Anterior cingulate cortex (tissue), 58 donors: ENCODE measurements at places on chromosomes 7 and 10.

DNA sequence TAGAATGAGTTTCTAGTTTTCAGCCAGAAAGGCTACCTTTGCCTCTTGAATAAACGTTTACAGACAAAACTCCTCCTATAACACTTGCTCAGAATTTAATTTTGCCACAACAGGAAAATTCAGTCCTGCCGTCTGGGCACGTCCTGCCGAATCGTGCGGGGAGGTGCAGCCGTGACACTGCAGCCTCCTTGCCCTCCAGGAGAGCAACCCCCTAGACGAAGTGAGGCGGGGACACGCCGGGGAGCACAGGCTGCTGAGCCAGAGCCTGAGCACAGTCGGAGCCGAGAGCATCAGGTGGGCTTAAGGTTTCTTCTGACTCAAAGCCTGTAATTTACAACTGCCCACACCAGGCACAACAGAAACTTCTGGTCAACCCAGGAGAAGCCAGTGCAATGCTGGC is 102.3 kb downstream of the DYNC2I1 start:
- DNase-seq, result no peak

- no peak for DNase-seq
Measured at GRCh38 chr7:100466653-100467605, 2.9 kb upstream of the SPACDR start.

DNA sequence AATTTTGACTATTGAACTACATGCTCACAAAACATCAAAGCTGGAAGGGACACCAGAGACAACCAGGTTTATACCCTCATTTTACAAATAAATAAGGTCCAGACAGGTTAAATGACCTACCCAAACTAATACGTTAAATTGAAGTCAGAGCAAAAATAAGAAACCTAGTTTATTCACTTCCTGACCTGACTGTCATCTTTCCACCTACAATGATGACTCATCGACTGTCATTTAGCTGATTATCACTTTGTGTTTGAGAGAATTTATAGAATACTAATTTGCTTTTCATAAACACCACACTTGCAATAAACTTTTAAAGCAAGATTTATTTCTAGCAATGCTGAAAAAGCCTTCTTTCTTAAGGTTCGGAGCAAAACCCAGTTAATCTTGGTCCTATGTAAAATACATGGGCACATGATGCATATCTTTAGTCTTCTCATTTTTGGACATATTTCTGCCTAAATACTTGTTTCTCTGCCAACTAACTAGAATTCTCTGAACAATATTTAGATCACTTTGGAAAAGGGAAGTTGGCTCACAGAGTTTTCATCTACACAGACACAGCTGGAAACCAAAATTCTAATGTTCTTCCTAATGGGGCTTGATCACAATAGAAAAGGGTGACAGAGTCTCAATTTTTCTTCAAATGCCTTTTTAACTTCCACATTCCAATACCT is 16.7 kb upstream of the LRRN3 start:
- no peak for DNase-seq

- no peak for DNase-seq
Measured at GRCh38 chr7:54330216-54330800, 211.9 kb upstream of the VSTM2A start.

- no peak for DNase-seq
Measured at GRCh38 chr7:29237489-29237888, 42.9 kb downstream of the CHN2 start.

GRCh38 chr10:91528080-91528479 is 104.8 kb downstream of the PPP1R3C start:
- DNase-seq, result no peak

GRCh38 chr10:5652746-5653145 is 13.6 kb downstream of the ASB13 start:
- DNase-seq, result no peak

DNA sequence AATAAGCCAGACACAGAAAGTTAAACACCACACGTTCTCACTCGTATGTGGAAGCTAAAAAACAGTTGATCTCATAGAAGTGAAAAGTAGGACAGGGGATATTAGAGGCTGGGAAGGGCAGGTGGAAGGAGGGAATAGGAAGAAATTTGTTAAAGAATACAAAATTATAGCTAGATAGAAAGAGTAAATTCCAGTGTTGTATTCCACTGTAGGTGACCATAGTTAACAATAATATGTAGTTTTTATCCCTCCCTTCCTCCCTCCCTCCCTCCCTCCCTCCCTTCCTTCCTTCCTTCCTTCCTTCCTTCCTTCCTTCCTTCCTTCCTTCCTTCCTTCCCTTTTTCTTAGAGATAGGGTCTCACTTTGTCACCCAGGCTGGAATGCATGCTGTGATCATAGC is 19.9 kb upstream of the MEST start:
- DNase-seq, result no peak

GRCh38 chr10:22489975-22490374 is 144.7 kb downstream of the SPAG6 start:
- no peak for DNase-seq

- DNase-seq, result no peak
Measured at GRCh38 chr7:149846436-149847046, 8.4 kb downstream of the ZNF862 start.

DNA sequence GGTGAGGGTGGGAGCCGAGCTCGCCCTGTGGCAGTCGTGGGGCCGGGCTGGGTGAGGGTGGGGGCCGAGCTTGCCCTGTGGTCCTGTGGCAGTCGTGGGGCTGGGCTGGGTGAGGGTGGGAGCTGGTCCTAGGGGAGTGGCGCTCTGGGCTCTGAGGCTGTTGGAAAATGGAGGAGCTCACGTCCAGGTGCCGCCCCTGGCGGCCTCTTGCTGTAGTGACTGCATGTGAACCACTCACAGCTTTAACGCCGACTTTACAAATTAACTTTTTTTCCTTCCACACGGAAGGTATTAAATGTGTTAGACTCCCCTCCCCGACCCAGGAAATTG is 312.6 kb downstream of the WDR37 start:
- DNase-seq, result no peak

- no peak for DNase-seq
Measured at GRCh38 chr7:47739301-47739875, 157.5 kb upstream of the TNS3 start.

GRCh38 chr10:129322933-129323820 is 143.9 kb upstream of the MGMT start:
- DNase-seq, result no peak

GRCh38 chr10:86932674-86933073 is 24.7 kb downstream of the MMRN2 start:
- no peak for DNase-seq

GRCh38 chr10:15784662-15785300 is 65.1 kb upstream of the ITGA8 start:
- DNase-seq, result no peak

DNA sequence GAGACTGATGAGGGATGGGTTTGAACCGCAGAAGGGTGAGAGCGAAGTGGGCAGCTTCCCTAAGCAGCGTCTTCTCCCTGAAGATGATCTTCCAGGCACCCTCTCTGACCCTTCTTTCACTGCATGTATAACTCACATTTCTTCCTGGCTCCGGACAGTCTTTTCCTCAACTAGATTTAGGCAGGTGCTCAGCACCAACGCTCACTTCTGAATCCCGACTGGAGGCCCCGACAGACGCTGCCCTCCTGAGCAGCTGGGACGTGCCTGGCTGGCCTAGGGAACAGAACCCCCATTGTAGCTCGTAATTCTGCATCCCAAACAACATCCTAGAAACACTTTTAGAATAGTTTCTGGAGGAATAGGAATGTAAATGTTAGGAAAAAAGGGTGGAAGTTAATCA is 206.6 kb downstream of the DIP2C start:
- DNase-seq, result no peak

DNA sequence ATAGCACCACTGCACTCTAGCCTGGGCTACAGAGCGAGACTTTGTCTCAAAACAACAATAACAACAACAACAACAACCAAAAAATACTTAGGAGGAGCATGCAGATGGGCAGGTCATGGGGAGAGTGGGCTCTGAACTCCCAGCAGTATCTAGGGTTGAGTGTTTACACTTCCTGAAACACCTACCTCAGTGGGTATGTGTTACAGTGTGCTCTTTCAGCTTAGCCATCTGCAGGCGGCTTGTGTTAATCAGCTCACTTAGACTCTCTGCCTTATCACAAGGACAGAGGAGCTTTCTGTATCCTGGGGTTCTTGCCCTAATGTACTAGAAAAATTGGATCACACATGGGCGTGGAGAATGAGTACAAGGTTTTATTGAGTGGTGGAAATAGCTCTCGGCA is 340.2 kb downstream of the KIF20B start:
- no peak for DNase-seq

DNA sequence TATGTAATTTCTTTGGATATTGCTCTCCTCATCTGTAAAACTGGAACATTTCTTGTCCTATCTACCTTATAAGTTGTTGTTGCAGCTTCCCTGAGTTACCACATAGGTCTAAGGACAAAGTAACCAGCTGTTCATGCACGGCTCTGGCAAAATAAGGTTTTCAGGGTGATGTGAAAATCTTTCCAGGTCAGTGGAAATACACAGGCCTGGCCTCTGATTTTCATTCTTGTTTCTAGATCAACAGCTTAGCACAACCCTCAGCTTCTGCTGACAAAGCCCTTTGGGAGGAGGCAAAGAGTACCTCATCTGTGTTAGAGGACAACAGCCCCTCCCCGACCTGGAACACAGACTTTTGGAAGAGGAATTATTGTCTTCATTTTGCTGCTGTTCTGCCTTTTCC is 117.5 kb upstream of the AGK start:
- no peak for DNase-seq

DNA sequence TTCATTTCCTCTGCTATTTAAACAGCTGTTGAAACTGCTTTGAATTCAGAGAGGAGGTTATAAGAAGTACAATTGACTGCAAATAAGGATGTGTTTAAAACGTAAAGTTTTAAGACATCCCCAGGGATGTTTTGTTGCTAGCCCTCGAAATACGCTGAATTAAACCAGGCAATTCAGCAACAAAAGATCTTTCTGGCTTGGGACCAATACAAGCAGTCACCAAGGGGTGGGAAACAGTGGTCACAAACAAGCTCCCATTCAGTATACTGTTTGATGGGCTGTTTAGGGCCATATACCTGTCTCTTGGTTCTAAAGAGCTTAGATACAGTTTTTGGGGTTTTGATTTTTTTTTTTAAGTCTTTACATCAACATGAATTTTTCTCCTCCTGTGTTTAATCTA is 446.3 kb upstream of the POT1 start:
- DNase-seq, result no peak

DNA sequence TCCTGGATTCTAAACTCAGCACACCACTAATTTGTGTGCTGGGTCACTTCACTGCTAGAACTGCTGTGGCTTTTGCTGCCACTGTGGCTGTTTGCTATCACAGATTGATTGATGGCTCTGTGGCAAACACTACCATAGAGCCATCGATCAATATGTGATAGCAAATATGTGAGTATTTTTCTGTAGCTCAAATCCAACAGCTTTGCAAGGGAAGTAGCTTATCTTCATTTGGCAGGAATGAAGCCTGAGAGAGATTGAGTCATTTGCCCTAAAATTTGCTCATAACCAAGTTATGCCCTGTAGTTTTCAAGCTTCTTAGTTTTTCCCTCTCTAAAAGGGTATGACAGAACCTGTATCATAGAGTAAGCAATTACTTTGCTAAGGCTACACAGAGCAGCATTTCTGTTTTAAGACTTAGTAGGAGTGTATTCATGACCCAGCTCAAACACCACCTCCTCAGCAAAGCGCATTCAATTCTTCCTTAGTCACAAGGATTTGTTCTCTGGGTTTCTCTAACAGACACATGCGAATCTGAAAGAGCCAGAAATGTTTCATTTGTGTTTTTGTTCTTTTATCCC is 43.1 kb downstream of the MINPP1 start:
- no peak for DNase-seq

DNA sequence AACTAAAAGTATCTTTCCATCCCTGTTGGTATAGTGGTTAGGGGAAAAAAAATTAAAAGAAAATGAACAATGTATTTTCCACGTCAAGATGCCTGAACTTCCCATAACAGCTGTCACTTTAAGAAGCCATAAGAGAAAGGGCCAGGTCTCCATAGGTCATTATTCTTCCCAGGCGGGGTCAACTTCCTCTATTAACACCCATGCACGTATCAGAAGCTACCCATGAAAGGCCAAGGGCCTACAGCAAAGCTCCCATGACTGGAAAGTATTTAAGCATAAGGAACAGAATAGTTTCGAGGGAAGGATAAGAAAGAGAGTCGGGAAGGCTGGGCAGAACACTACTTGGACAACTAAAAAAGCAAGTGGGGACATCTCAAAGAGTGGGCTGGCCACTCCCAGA is 40.1 kb downstream of the RBM28 start:
- DNase-seq, result no peak

GRCh38 chr7:91266689-91267090 is 2.5 kb downstream of the FZD1 start:
- DNase-seq, result no peak

DNA sequence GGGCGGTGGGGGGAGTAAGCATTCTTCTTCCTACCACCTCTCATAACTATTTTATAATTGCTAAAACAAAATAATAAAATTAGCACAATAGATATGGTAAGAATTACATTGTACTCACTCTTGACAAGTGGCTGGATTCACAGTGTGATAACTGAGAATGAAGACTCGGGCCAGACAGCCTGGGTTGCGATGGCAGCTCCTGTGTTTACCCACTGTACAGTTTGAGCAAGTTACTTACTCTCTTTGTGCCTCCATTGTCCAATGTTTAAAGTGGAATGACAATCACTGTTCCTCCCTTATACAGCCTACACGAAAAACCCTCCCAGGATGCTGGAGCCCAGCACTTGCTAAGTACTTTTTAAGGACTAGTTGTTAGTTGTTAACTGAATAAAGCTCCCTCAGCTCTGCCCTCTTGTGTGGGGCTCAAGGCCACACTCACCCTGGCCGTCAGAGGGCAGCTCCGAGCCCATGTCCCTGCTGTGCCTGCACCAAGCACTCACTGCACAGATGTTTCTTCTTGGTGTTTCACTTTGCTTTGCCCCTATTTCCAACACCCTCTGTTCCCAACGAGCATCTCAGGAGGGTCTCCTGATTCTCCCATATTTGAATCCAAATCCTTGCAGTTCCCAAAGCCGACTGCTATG is 56.4 kb upstream of the NPS start:
- no peak for DNase-seq

GRCh38 chr10:12649012-12649584 is 299.8 kb downstream of the CAMK1D start:
- no peak for DNase-seq

GRCh38 chr10:21523557-21524008 is 1.9 kb downstream of the SKIDA1 start:
- DNase-seq, result no peak
